T-helper 2 cell (primary cell): ENCODE measurements at places on chromosomes 2 and 18.

- no peak for DNase-seq
Observed at GRCh38 chr2:3626812-3627499, 31.0 kb upstream of the ALLC start.

GRCh38 chr2:155692106-155692505 is 640.4 kb downstream of the NR4A2 start:
- no peak for DNase-seq

GRCh38 chr2:20135631-20136050 is 84.2 kb upstream of the LAPTM4A start:
- peak; percentile 13 for DNase-seq

- DNase-seq = no peak
Observed at GRCh38 chr2:220273082-220273481, 645.7 kb downstream of the SLC4A3 start.

GRCh38 chr2:75268112-75268511 is 68.8 kb upstream of the TACR1 start:
- no peak for DNase-seq

- no peak for DNase-seq
Observed at GRCh38 chr2:180960982-180961381, 19.4 kb upstream of the UBE2E3 start.

DNA sequence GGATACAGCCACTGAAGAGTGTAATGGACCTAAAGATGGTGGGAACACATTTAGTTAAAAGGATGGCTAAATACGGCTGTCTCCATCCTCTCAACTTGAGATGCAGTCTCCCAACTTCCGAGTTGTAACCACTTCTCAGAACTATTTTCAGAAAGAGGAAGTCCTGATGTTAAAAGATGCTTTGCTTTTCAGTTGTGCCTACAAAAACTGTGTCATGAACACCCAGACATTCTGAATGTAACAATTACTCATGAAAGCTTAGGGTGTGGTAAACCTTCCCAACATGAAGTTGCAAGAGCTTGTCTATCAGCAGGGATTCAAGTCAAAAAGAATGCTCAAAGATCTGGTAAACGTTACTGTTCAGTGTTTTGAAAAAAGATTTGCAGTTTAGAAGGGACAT is 147.9 kb downstream of the DOCK10 start:
- DNase-seq = no peak

DNA sequence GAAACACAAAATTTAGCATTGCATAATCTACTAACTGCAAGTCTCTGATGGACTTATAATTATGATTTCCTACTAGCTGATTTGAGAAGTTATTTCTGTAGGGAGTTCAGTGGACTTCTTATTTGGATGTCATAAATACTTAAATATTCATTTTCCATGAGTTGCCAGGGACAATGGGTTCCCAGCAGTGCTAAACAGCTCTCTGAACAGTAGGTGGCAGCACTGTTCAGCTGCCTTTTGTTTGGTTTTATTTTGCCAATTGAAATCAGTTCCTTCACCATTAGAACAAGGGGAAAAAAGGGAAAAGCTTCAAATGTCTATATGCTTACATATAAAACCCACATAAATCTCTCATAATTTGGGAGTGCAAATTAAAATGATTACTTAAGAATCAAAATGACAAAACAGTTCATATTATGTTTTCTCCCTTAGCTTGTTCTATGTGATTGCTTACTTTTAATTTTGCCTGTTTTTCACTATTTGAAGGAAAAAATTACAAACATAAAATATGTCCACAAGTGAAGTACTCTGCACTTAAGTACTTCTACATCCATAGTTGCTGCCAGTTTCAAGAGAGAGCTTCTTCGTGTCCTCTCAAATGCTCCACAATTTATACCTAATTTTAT is 898.9 kb downstream of the CPS1 start:
- no peak for DNase-seq

- DNase-seq = no peak
Observed at GRCh38 chr2:202072226-202072625, 829 bp upstream of the KIAA2012 start.

GRCh38 chr2:12697617-12698016 is 19.1 kb upstream of the TRIB2 start:
- no peak for DNase-seq

DNA sequence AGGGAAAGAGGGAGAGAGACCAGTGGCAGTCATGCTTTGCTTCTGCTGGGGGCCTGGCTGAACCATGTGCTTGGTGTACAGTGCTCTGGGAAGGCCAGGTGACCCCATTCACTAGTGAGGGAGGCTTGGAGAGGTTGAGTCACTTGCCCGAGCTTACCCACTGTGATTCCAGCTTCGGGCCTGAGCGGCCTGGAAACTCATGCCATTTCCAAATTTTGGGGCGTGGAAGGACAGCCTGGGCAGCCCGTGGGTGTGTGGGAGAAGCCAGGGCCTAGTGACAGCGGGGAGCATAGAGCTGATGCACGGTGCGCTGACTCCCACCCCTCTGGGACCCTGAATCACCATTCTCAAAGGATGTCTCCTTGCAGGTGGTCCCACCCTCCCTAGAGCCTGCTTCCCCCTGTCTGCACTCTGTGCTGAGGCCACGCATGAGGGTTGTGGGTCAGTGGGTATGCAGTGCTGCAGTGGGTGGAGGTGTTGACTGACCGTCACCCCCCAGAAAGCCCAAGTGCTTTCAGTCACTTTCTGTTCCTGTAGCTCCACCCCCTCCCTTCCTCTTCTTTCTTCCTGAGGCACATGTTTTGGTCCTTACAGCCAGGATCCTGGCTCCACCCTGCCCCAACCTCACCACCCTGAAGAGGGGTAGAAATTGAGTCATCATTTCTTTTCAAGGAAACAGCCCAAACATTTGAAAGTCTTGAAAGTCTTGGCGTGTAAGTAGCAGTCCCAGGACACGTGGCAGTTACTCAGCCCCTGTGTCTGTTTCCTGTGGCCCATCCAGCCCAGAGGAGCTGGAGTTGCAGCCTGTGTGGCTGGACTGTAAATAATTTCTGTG is 69.3 kb upstream of the MCFD2 start:
- peak; percentile 79 for DNase-seq

- no peak for DNase-seq
Observed at GRCh38 chr2:126515471-126515870, 140.5 kb upstream of the GYPC start.

DNA sequence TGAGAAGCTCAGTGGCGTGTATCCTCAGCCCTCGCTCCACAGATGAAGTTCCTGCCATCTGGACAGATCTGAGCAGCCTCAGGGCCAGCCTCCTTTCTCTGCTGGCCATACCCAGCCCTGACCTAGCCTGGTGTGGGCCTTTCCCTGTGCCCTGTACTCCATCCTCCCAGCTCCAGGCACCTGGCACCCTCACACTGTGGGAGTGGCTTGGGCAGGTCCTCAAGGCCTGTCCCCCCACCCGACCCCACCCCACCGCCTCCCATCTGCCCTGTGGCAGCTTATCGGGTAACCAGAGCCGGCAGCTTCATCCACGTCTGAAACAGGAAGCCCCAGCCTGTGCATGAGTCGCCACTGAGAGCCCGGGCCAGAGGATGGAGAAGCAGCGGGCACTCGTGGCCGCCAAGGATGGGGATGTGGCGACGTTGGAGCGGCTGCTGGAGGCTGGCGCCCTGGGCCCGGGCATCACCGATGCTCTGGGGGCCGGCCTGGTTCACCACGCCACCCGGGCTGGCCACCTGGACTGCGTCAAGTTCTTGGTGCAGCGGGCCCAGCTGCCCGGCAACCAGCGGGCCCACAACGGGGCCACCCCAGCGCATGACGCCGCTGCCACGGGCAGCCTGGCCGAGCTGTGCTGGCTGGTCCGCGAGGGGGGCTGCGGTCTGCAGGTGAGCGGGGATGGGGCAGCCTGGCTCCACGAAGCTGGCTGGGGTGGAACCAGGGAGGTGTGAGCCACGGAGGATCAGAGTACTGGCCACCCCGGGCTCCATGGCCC is at the start of gene ESPNL:
TSS of gene ESPNL (plus strand) at position 292 of the 772 bp plus-strand sequence. CDS start at position 372, 80 bp downstream.
- DNase-seq = no peak

GRCh38 chr2:201660293-201660895 is 17.1 kb upstream of the TMEM237 start:
- DNase-seq = no peak

DNA sequence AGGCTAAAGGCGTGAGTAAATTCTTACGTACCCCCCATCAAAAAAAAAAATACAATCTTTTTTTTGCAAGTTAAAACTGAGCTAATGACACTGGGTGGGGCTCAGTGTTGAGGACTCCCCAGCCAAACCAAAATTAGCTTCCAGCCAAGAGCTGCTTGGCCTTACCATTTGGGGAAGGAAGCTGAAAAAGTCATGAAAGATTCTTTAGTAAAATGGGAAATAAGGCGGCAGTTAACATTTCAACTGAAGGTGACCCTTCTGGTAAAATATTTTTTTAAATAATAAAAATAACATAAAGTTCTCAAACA is 16.4 kb downstream of the SMAD7 start:
- no peak for DNase-seq

DNA sequence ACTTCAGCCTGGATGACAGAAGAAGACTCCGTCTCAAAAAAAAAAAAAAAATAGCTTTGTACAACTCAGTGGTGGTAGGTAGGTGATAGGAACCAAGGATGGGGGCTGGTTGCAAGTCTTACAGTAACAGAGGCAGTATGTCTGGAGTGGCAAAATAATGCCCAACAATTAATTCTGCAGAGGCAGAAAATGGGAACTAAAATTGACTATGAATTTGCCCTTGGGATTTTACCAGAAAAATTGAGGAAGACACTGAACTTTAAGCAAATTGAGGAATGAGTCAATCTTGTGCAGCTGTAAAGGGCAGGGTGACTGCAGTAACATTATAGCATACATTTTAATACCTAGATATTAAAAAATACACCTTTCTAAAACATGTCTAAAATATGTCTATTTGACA is 292.1 kb upstream of the FBXO11 start:
- no peak for DNase-seq

DNA sequence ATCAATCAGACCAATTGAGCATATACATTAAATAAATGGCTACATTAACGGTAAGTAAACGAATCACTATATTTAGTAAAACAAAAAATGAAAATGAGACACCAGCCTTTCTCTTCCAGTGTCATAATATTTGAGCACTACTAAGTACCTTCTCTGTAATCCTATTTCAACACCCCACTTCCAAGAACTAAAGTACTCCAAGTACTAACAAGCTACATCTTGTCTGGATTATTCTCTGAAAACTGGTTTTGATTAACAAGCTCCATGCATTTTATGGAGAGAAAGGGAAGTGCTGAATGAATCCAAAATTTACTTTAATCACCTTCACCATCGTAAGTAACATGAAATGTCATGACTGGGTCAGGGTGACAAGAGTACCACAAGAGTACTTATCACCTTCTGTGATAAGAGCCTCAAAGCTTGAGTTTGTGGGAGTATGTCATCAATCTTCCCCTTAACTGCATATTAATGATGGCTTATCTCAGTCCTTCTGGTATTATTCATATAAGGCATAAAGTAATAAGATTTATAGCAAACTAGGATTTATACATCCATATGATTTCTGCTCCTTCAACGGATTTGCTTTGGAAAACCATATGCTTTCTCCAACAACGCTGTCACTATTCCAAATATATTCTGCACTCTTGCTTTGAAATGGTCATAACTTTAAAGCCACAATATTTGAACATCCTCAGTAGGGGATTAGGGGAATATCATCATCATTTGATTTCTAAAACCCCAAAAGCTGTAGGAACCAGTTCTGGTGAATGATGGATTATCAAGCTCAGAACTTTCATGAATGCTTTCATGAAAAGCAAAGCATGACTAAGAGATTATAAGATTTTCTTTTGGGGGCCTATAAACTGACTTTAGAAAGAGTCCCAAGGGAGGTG is 127.0 kb downstream of the ANTXR1 start:
- DNase-seq = no peak

GRCh38 chr2:189933911-189934399 is 128.6 kb downstream of the MSTN start:
- no peak for DNase-seq

GRCh38 chr2:20917287-20917660 is 94.4 kb upstream of the LDAH start:
- DNase-seq = no peak

GRCh38 chr18:3524706-3525105 is 74.7 kb downstream of the TGIF1 start:
- no peak for DNase-seq

GRCh38 chr2:233094614-233095013 is 34.5 kb downstream of the INPP5D start:
- no peak for DNase-seq

DNA sequence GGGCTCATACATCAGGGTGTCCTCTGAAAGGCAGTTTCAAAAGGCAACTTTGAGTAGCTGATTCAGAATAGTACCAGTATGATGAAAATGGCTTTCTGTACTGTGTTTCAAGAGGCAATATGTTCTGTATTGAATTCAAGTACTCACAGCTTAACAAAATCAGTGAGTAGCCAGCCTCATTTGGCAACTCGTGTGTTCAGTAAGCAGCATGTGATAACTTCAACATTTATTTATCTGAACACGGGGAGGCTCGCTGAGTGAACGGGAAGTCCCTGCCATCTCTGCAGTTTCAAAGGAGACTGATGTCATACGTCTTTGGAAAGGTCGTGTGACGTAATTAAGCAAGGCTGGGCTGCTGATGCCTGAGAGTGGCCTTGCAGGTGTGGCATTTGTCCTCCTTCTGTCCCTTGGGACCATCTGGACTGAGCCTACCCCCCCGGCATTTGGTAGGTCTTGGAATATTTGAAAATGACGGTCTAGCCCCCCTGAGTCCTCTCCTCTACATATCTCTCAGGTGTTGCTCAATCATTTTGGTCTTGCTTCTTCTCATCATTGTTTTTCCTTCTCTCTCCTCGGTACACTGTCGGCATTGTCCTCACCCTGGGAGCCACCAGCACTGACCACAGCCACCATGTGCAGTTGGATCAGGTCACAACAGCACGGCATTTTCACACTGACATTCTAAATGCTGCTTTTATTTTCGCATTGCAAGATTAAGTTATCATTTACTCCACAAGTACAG is 62.8 kb downstream of the SMIM21 start:
- DNase-seq = no peak
